ENCODE measurements at places on chromosomes 16 and 17. TPM values are rescaled to one million over a fixed set of nuclear protein-coding genes. Genes with fewer than 3 reads are reported as not detected.

- no peak overlapping the region for H3K4me3 ChIP-seq
- H3K4me1 ChIP-seq: no peaks in the 10 kb centered on the region
- H3K36me3 ChIP-seq: no peaks in the 10 kb centered on the region
- no peak for DNase-seq
- H3K27me3 ChIP-seq: no peaks in the 10 kb centered on the region
- no peak overlapping the region for H3K27ac ChIP-seq
These were observed 32.9 kb upstream of the SKAP1 start for GRCh38 chr17:48462946-48463345.

GRCh38 chr17:7850701-7851437, 4.0 kb upstream of the TMEM88 start:
- H3K27ac ChIP-seq: no peak overlapping the region
- peaks cover 2% of the 10 kb centered on the region for H3K4me1 ChIP-seq
- H3K4me3 ChIP-seq: no peak overlapping the region
- no peaks in the 10 kb centered on the region for H3K36me3 ChIP-seq
- peak; percentile 49 for DNase-seq

DNA sequence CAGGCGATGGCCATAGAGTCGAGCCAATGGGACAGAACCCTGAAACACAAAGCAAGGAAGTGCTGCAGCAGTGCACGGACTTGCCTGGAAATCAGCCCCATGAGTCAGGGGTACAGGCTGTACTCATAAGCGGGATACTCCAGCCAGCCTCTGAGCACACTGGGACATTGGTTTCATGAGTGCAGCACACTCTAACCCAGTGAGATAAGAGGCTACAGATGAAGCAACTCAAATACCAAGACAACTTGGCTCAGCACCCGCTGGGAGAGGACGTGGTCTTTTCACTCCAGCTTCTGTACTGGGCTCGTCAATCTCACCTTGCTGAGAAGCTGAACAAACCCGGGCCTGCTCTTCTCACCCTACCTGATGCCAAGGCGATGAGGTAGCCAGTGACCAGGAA, 98.2 kb downstream of the AXIN2 start:
- H3K36me3 ChIP-seq: no peaks in the 10 kb centered on the region
- DNase-seq: peak; percentile 67
- H3K4me3 ChIP-seq: no peak overlapping the region
- H3K27ac ChIP-seq: no peak overlapping the region

DNA sequence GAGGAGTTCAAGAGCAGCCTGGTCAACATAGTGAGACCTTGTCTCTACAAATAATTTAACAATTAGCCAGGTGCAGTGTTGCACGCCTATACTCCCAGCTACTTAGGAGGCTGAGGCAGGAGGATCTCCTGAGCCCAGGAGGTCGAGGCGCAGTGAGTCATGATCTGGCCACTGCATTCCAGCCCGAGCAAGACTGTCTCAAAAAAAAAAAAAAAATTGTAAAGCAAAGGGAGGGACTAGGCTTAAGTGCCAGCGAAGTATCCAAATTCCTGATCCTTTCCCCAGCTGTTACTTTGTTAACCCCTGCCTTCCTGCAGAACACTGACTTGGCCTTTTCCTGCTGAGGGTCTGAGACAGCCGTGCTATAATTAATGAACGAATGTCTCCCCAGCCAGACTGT, 2.7 kb downstream of the GDPD3 start:
- no peak for DNase-seq
- no peaks in the 10 kb centered on the region for H3K27me3 ChIP-seq
- no peaks in the 10 kb centered on the region for H3K36me3 ChIP-seq
- H3K27ac ChIP-seq: no peak overlapping the region
- no peaks in the 10 kb centered on the region for H3K4me1 ChIP-seq

DNA sequence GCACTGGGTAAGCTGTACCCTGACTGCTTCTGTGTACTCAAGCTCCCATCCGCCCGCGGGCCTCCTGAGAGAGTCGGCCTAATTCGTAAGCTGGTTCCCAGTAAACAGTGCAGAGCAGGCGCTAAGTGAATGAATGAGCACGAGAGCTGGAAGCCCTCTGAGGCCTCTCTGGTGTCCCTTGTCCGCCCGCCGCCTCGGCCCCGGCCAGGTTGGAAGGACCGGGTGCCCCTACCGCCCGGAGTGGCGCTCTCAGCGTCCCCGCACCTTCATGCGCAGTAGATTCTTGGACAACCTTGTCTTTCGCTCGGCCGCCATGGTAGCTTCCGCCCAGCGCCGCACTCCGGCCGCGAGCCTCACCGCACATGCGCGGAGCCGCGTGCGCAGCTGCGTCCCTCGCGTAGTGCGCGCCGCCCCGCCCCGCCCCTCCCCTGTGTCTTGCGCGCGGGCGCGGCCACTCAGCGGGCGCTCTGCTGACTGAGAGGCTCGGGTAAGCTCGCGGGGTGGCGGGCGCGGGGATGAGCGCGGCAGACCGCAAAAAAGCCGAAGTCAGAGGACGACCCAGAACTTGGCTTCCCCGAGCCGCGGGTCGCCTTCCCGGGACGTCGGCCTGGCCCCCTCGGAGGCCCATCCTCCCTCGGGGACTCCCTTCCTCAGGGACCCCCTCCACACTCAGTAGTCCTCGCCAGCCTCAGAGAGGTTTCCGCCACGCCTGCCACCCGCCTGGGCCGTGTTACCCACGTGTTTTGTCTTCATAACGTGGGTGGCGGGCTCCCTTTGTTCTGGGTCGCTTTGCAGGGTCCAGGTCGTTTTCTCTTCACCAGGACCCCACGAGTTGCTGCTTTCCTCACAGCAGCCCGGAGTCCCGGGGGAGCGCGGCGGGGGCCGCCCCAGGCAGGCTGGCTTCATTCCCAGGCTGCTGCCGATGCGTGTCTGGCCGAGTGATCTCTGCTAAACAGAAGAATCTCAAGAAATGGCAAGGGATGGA, at the start of gene MPHOSPH6:
TSS of gene MPHOSPH6 (minus strand) at position 364 of the 985 bp plus-strand sequence. CDS start at position 315, 49 bp downstream.
- H3K27ac ChIP-seq: peak within 1 kb of the TSS; percentile 66
- DNase-seq: peak; percentile 90
- H3K4me3 ChIP-seq: peak within 1 kb of the TSS; percentile 68
- H3K27me3 ChIP-seq: no peaks in the 10 kb centered on the region

DNA sequence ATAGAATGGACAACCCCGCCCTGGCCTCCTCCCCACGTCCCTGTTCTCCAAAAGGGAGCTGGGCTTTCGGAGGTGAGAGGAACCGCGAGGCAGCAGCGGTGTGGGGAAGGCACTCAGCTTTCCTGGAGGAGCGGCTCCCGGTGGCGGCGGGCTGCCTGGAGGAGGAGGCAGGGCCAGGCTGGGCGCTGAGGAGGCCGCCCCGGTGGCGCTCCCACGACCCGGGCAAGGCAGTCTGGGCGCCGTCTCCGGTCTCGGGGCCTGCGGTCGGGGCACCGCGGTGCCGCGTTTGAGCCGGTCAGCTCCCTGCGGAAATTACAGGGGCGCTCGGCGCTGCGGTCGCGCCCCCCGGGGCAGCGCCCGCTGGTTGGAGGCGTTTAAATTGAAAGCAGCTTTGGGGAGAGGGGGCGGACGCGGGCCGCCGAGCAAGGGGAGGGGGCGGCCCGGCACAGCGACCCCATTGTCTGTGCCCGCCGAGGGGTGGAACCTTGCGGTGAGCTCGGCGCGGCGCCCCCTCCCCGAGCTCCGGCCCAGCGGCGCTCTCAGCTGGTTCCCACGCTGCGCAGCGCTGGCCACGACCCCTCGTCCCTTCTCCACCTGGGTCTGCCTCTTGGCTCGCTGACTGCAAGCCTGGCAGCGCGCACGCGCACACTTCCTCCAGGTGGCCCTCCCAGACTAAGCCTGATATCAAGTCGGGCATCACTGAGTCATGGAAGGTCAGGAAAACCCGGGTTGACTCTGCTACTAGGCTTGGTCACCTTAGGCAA, 58.7 kb upstream of the DLX4 start:
- no peaks in the 10 kb centered on the region for H3K36me3 ChIP-seq
- H3K27ac ChIP-seq: no peak overlapping the region
- H3K27me3 ChIP-seq: peaks cover 3% of the 10 kb centered on the region
- no peak overlapping the region for H3K4me3 ChIP-seq

- no peaks in the 10 kb centered on the region for H3K27me3 ChIP-seq
- peak overlapping the region; percentile 70 for H3K27ac ChIP-seq
- H3K36me3 ChIP-seq: no peaks in the 10 kb centered on the region
- DNase-seq: peak; percentile 68
These were observed 857 bp upstream of the STAT5A start for GRCh38 chr17:42287305-42287976.

- no peak overlapping the region for H3K4me3 ChIP-seq
- peaks cover 6% of the 10 kb centered on the region for H3K4me1 ChIP-seq
- no peaks in the 10 kb centered on the region for H3K36me3 ChIP-seq
- DNase-seq: no peak
These were observed 4.6 kb downstream of the OSBPL7 start for GRCh38 chr17:47816947-47817346.

TLCD3B gene
- total RNA-seq: not detected

DNA sequence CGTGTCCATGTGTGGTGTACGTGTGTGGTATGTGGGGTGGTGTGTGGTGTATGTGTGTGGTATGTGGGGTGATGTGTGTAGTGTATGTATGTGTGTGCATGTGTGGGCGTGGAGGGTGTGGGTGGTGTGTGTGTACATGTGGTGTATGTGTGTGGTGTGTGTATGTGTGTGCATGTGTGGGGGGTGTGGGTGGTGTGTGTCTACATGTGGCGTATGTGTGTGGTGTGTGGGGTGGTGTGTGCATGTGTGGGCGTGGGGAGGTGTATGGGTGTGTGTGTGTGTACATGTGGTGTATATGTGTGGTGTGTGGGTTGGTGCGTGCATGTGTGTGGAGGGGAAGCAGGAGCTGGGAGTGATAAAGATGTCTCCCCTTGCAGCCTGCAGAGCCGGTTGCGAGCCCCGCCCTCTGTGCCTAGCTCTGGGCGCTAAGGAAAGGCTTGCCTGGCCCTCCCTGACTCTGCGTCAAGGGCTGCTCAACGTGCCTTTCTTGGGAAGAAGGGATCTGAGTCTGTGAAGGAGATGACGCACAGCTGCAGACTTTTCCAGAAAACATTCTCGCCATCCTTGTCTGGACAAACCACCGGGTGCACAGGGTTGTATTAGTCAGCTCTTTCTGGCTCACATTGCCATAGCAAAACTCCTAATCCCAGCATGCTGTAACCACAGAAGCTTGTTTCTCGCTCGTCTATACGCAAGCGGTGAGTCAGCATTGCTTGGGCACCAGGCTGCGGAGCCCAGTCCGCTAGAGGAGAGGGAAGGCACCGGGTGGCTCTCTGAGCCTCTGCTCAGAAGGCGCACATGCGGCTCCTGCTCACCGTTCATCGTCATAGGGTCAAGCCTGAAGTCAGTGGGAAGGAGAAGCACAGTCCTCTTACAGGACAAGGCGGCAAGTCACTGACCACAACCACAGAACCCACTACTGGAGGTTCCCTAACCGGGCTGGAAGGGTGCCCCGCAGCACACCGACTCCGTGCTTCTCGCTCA, 2.0 kb upstream of the CD300H start:
- H3K27me3 ChIP-seq: no peaks in the 10 kb centered on the region
- DNase-seq: peak; percentile 37
- H3K36me3 ChIP-seq: no peaks in the 10 kb centered on the region
- H3K27ac ChIP-seq: no peak overlapping the region
- no peak overlapping the region for H3K4me3 ChIP-seq
- no peaks in the 10 kb centered on the region for H3K4me1 ChIP-seq

- H3K4me1 ChIP-seq: peaks cover 15% of the 10 kb centered on the region
- DNase-seq: no peak
- no peaks in the 10 kb centered on the region for H3K36me3 ChIP-seq
- H3K27ac ChIP-seq: peak overlapping the region; percentile 98
- H3K27me3 ChIP-seq: no peaks in the 10 kb centered on the region
- peak overlapping the region; percentile 84 for H3K4me3 ChIP-seq
These were observed 606 bp upstream of the ZBTB4 start for GRCh38 chr17:7480089-7480384.

ZMYND15 gene
- total RNA-seq: 0.94 TPM

- peaks cover 38% of the 10 kb centered on the region for H3K4me1 ChIP-seq
- no peak for DNase-seq
- peak overlapping the region; percentile 7 for H3K4me3 ChIP-seq
- H3K36me3 ChIP-seq: no peaks in the 10 kb centered on the region
- no peaks in the 10 kb centered on the region for H3K27me3 ChIP-seq
- H3K27ac ChIP-seq: peak overlapping the region; percentile 58
These were observed 29.4 kb downstream of the MSI2 start for GRCh38 chr17:57285701-57286100.

DNA sequence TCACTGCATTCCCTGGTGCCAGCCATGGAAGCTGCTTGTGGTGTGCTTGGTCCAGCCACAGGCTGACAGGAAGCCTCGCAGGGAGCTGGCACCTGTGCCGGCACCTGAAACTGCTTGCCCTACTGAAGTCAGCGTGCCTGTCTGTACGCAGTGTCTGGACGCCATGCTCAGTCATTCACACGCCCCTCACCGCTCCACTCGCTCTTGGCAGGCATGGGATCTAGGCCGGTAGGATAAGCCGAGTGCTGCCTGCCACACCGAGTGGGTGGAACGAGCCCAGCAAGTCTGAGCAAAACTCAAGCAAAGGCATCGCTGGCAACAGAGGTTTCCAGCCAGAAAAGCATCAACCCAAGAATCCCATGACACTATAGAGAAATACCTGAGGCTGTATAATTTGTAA, 350.6 kb downstream of the CDH11 start:
- no peak overlapping the region for H3K27ac ChIP-seq
- H3K36me3 ChIP-seq: no peaks in the 10 kb centered on the region
- no peak overlapping the region for H3K4me3 ChIP-seq

CFAP52 gene
- 1.0 TPM for total RNA-seq

GRCh38 chr16:53565296-53565863, 62.4 kb upstream of the AKTIP start:
- H3K4me3 ChIP-seq: no peak overlapping the region
- H3K36me3 ChIP-seq: no peaks in the 10 kb centered on the region
- no peaks in the 10 kb centered on the region for H3K4me1 ChIP-seq
- DNase-seq: no peak

DNAH3 gene
- total RNA-seq: 12.1 TPM

DNA sequence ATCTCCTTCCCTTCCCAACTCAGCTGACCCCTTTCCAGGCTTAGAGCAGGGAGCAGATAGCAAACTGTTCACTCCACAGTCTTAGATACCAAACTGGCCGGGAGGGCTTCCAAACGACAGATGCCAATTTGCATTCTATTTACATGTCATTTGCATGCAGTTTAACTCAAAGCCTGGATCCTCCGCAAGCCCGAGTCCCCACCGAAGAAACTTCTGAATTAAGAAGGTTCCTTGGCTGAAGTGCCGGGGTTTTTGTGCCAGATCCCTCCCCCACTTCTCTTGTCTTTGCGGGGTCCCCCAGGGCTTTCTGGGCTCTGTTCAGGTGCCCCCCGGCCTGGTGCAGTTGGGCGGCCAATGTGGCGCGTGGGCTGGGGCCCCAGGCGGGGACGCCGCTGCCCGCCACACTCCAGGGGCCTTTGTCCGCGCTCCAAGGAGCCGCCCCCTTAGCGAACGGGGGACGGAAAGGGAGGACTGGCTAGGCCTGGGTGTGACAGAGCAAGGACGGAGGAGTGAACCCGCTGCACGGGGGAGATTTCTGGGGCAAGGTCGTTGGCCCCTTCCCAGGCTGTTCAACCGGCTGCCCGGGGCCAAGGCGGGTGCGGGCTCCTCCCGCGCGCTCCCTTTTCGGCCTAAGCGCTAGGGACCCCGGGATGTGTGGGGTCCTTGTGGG, 1.2 kb downstream of the GPRC5B start:
- no peaks in the 10 kb centered on the region for H3K36me3 ChIP-seq
- H3K27ac ChIP-seq: peak overlapping the region; percentile 70
- DNase-seq: peak; percentile 71
- peaks cover 14% of the 10 kb centered on the region for H3K4me1 ChIP-seq
- H3K4me3 ChIP-seq: peak overlapping the region; percentile 62

TNK1 gene
- total RNA-seq: 6.4 TPM

GJD3 gene
- total RNA-seq: 1.8 TPM

GRCh38 chr16:65739518-65739917, 617.7 kb upstream of the CDH11 start:
- no peak overlapping the region for H3K4me3 ChIP-seq
- no peaks in the 10 kb centered on the region for H3K4me1 ChIP-seq
- no peak for DNase-seq
- no peaks in the 10 kb centered on the region for H3K27me3 ChIP-seq
- no peak overlapping the region for H3K27ac ChIP-seq

CACNG4 gene
- 0.46 TPM for total RNA-seq

All from ovary (tissue), 10 donors.